NCI-H1417 treated with DMSO at 0.1 percent for 48 hours (cell line): ENCODE measurements at places on chromosomes 4 and X.

- DNase-seq = no peak
These were observed 84.5 kb downstream of the ACOX3 start for GRCh38 chr4:8355864-8356565.

GRCh38 chrX:47540754-47541538, 20.1 kb upstream of the ARAF start:
- peak; percentile 62 for DNase-seq

- DNase-seq = no peak
These were observed 53.5 kb downstream of the PAGE2 start for GRCh38 chrX:55142206-55142918.

- no peak for DNase-seq
These were observed 186.5 kb upstream of the FSTL5 start for GRCh38 chr4:162350331-162350730.

GRCh38 chr4:78059524-78059889, 2.4 kb downstream of the FRAS1 start:
- peak; percentile 8 for DNase-seq

- DNase-seq = no peak
These were observed 12.3 kb upstream of the DTHD1 start for GRCh38 chr4:36269101-36269500.

GRCh38 chr4:18021470-18021719, 160 bp downstream of the LCORL start:
- no peak for DNase-seq

DNA sequence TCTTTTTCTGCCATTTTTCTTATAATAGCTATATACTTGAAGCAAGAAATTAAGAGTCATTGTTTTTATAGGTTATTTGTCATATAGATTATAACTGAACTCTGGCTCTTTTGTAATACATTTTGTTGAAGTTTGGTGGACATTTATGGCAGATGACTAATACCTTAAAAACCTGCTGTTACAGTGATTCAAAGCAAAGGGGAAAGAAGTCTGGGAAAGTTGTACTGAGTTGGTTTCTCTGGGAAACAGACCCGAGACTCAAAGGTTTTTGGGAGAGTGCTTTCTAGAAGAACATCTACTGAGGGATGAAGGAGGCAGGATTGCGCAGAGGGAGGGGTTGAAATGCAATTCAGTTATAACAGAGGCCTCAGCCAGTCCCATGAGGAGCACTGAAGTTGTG, 35.9 kb downstream of the NAP1L5 start:
- no peak for DNase-seq

- no peak for DNase-seq
These were observed 348.5 kb downstream of the INPP4B start for GRCh38 chr4:142497606-142498005.

- no peak for DNase-seq
These were observed 1.1 kb downstream of the PLXNA3 start for GRCh38 chrX:154458954-154459778.

GRCh38 chr4:1599026-1599481, 85.1 kb downstream of the FAM53A start:
- no peak for DNase-seq

DNA sequence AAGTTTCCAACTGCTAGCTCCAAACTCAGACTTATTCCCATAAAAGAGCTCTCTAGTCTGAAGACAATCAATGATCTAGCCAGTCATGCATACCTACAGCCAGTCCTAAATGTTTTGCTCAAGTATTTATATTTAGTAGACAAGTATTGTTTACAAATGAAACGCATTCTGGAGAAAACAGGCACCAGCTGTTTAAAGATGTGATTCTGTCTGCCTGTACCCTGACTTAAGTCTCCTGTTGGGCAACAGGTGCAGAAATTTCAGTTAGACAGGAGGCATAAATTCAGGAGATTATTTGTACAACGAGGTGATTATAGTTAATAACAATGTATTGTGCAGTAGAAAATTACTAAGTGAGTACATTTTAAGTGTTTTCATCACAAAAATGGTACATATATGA, 28.9 kb downstream of the LNX1 start:
- DNase-seq = peak; percentile 65

DNA sequence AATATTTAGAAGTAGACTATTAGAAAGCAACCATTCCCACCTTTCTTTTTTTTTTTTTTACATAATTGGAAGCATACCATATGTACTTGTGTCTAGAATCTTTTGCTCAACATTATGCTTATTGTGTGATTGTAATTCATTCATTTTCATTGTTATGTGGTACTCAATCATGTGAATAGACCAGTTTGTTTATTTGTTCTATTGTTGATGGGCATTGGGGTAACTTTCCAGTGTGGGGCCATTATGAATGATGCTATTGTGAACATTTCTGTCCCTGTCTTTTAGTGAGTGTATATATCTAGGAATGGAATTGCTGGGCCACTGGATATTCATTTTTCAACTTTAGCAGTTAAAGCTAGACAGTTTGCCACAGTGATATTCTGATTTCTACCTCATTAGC, 62.5 kb upstream of the MCUB start:
- DNase-seq = no peak

- DNase-seq = no peak
These were observed 4.3 kb downstream of the EPHA5 start for GRCh38 chr4:65665771-65666523.

DNA sequence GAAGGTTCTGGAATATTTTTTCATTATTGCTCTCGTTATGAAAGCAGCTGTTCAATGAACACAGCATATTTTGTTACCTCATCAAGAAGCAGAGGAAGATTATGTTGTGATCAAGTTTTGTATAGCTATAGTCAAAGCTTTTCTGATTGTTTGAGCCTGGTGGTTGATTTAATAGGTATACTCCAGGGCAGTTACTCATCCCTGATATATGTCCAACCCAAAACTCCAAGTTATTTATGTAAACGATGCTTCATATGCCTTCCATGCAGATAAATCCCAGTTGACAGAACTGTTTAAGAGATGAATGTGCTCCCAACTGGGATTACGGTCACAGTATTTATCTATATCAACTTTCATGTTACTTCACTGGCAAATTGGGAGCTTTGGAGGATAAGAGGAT, 19.1 kb downstream of the NAA11 start:
- DNase-seq = no peak

GRCh38 chrX:108163333-108164082, 71.9 kb downstream of the ATG4A start:
- no peak for DNase-seq

DNA sequence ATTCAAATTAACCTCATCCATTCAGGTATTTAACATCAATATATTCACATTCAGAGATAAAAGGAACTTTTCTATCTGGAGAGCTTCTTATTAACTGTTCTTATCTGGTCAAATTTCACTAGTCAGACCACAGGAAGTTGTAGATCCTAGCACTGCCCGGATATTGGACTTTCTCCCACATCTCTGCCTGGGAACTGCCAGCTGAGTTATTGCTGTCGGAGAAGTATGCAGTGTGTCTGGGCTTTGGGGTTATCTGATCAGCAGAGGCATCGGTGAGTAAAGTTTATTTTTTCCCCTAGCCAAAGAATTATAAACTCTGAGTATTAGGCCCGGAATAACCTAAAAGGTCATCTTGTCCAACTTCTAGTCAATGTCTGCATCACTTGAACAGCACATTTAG, 45.1 kb downstream of the OR13H1 start:
- no peak for DNase-seq

DNA sequence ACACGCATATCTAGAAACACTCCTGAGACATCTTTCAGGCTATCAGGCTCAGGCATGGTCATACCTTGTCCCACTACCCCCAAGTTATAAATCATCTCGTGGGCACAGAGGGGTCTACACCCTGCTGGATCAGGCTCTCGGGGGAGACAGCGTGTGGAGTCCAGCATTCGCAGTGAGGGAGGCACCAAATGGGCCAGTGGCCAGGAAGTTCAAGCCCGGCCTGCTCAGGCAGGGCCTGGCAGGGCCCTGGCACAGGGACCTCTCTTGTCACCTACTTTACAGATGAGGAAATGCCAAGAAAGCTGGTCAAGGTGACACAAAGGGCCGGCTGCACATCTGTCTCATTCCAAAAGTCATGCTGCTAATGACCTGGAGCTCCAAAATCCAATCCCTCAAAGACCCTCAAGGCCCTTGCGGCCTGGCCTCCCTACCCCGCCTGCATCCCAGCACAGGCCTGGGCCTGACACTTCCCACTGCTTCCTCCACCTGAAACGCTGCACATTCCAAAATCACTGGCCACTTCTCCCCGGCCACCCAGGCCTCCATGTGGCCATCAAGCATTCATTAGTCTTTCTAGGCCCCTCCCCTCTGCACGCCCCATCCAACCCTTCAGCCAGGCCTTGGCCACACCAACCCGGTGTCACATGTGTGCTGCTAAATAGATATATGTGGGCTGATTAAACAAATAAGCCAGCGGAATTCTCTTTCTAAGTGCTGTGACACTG, 35.6 kb downstream of the ACOX3 start:
- DNase-seq = no peak
